Activated CD4-positive, alpha-beta T cell treated with anti-CD3 and anti-CD28 coated beads, Interleukin-2, amount 10 ng/mL, durations not matched to agents 7 days and 5 days (primary cell): ENCODE measurements at places on chromosomes 2 and 18.
A peak's percentile ranks its signal among the peaks of the same experiment; 100 is the strongest.

DNA sequence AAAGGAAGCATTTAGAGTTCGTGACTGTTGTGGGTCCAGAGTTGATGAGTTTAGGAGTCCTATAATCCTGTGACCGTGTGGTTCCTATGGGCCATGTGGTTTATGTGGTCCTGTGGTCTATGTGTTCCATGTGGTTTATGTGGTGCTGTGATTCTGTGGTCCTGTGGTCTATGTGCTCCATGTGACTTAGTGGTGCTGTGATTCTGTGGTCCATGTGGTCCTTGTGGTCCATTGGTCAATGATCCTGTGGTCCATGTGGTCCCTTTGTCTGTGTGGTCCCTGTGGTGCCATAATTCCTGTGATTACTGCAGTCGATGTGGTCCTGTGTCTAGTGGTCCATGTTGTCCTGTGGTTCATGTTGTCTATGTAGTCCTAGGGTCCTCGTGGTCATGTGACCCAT is 167.3 kb downstream of the TMEM18 start:
- no peak for DNase-seq

DNA sequence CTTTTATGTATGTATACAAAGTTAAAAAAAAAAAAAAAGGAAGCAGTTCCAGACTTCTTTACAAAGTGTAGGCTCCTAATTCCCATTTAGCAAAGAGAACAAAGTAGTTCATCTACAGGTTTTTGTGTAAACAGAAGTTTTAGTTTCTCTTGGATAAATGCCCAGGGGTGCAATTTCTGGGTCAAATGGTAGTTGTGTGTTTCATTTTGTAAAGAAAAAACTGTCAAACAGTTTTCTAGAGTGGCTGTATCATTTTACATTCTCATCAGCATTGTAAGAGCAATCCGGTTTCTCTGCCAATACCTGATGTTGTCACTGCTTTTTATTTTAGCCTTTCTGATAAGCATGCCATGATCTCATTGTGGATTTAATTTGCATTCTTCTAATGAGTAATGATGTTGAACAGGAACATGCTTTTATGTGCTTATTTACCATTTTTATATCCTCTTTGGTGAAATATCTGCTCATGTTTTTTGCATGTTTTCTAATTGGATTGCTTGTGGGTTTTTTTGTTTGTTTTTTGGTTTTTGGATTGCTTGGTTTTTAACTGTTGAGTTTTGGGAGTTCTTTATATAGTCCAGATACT is 16.6 kb upstream of the PSME4 start:
- DNase-seq: no peak

- no peak for DNase-seq
These were observed 76.6 kb downstream of the NEB start for GRCh38 chr2:151657667-151658076.

GRCh38 chr2:26675651-26676255 is 16.8 kb upstream of the KCNK3 start:
- no peak for DNase-seq

- DNase-seq: no peak
These were observed 4.5 kb upstream of the RND3 start for GRCh38 chr2:150491943-150492342.

GRCh38 chr2:126828491-126828890 is 70.2 kb upstream of the TEX51 start:
- no peak for DNase-seq

- no peak for DNase-seq
These were observed 1328.6 kb upstream of the SLC39A10 start for GRCh38 chr2:194328456-194328855.

GRCh38 chr2:233453916-233454315 is 99.6 kb downstream of the DGKD start:
- DNase-seq: no peak

GRCh38 chr18:5729983-5730699 is 165.2 kb downstream of the TMEM200C start:
- no peak for DNase-seq

GRCh38 chr2:177758591-177759371 is 313.8 kb downstream of the PDE11A start:
- DNase-seq: no peak

DNA sequence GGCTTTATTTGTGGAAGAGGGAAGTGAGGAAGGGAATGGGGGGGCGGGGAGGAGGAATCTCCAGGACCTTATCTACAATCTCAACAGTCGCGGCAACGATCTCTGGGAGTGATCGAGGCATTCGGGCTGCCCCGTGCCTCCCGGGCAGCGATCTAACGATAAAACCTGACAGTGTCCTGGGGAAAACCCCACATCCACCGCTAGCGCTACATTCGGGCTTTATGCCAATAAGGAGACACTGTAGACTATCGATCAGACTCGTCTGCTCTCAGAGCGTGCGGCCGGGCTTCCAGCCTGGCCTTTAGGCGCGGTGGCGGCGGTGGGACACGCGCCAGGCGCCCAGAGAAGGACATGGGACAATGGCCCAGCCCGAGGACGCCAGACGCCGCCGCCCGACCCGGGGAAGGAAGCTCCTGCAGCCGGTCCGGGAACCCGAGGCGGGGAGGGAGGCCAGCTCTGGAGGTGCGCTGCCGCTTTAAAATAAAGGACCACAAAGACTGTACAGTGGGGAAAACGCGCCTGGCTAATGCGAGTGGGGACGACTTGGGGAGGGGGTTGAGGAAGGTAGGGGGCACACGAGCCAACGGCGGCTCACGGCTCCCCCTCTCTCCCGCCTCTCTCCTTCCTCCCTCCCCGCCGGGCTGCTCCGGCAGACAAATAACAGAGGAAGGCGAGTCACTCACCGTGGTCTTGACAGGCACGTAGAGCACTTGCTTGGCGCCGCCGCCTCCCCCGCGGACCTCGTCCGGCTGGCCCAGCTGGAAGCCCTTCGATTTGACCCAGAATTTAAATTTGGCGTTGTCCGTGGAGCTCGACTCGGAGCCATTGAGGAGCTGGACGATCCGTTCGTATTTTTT is 2.2 kb downstream of the NOL4 start:
- DNase-seq: no peak

DNA sequence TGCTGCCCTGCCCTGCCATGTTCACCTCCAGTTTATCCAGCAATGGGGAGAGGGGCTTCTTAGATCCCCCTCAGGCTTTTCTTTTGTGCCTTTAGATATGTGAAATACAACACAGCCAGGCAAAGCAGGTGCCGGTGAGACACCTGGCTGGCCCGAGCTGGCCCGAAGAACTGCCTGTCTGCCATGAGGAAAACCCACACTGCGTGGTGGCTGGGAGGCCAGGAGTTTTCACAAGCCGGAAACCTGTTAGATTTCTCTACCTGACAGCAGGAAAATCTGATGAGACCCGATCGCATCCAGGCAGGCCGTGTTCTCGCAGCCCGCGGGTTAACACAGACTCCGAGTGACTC is 5.7 kb upstream of the GAL3ST2 start:
- DNase-seq: no peak

DNA sequence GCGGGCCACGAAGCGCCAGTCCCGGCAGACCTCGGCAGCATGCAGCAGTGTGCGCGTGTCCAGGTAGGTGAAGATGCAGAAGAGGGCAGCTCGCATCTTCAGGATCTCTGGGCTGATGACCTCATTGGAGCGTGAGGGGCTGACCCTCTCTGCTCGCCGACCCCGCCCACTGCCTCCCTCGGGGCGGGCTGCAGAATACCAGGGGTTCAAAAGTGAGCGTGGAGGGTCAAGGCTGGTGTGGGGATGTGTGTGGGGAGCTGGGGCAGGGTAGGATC is 20.0 kb downstream of the FBXO41 start:
- DNase-seq: no peak

- no peak for DNase-seq
These were observed 71.2 kb downstream of the MYO1B start for GRCh38 chr2:191316246-191316994.

- no peak for DNase-seq
These were observed 19.8 kb downstream of the CCT7 start for GRCh38 chr2:73253901-73254300.

DNA sequence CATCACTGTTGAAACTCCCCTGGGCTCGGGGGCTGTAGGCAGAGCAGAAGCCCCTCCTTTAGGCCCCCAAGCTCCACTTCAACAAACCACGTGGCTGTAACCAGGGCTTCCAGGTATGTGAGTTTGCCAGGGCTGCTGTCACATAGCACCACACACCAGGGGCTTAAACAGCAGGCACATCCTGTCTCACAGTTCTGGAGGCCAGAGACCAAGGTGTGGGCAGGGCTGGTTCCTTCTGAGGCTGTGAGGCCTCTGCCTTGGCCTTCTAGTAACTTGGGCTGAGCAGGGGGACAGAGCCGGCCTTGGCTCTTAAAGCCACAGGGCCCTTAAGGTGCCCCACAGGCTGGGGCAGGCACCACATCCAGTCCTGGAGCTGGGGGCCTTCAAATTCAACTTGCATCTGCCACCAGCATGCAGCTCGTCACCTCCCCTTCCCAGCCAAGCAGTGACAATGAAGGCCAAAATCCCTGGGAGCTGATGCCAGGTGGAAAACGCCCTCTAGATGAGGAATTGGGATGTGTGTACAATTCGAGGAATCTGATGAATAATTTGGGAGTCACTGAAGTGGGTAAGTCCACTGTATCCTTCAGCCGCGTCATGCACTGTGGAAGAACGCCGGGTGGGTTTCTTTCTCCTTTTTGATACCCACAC is 104.2 kb upstream of the ODC1 start:
- no peak for DNase-seq

- no peak for DNase-seq
These were observed 123.8 kb downstream of the NCKAP5 start for GRCh38 chr2:133444465-133444864.

DNA sequence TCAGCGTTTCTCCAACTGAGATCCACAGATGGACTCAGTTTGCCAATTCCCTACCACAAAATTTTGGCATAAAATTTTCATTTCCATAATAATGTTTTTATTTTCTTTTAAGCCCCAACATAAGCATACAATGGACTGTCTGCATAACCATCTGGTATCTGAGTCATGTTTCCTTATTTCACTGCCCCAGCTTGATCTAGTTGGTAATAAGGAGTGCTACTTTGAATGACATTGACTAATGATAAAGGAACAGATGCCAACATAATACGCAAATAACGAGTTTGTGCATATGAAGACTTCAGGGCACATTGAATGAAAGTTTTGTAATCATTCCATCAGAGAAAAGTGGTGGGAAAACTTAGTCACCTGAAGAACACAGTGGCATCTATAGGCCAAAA is 8.8 kb upstream of the MBD2 start:
- no peak for DNase-seq

- no peak for DNase-seq
These were observed 88.6 kb upstream of the ACAA2 start for GRCh38 chr18:49901862-49902340.

- DNase-seq: no peak
These were observed 717.2 kb downstream of the TRIB2 start for GRCh38 chr2:13433954-13434353.

- DNase-seq: no peak
These were observed 36.8 kb upstream of the RIOK3 start for GRCh38 chr18:23416298-23416697.

DNA sequence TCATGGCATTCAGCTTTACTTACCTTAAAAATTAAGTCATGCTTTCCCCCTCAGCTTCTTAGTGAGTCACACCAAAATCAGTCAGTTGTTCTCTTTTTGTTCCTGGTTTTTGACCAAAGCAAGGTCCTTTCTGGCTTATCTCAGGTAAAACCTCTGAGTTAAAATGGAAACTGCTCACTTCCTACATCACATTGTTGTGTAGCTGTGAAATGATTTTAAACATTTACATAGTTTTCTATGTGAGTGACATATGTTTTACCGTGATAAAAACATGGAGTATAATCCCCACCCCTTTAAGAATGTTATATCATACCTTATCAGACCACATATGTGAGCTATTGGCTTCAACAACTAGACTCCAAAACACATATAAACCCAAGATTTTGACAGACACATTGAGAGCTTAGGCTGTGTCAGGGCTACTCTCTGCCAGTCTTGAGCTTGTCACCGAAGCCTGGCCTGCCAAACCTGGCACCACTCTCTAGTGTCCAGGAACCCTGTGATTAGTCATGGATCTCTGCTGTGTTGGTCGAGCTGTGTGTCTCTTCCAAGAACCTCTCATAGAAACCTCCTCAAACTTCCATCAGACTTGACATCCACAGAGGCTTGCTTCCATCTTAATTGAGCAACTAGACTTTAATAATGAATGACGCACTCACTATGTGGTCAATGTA is 294.5 kb upstream of the FBXO11 start:
- no peak for DNase-seq

DNA sequence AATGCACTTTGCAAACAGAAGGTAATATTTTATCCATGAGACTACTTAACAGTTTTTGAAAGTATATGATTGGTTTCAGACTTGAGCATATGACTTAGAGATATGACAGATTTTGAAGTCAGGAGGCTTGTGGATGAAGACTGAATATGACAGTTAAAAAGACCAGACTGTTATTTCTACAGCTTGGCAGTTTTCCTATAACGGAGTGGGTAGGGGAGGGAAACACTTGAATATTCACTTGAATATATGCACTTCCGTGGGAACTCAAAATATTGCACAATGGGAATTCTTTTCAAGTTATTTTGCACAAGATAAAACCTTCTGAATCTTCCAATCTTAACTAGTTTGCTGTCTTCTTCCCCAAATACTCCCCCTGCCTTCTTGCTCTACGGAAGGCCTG is 64.6 kb upstream of the ACKR3 start:
- DNase-seq: no peak

DNA sequence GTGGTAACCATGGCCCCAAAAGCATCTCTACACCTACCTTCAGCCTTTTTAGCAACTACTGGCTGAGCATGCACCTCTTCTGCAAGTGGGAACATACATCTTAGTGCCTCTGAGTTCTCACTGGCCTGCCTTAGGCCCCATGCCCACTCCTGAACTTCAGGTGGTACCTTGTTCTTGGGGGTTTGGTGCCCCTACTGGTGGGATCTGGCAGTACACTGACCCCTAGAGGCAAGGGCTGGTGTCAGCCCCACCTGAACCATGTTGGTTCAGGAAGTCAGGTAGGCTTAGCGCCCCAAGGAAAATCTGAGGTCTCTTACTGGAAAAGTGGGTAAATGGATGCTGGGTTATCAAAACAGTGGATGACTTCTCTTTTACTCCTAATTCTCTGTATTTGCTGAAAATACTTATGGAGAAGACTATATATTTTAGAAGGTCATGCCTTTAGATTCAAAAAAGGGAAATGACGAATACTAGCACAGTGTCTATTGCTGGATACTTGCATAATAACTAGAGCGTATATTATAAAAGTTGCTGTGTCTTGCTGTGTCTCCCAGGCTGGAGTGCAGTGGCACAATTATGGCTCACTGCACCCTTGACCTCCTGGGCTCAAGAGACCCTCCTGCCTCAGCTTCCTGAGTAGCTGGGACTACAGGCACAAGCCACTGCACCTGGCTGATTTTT is 84.6 kb downstream of the RAB31 start:
- DNase-seq: peak; percentile 25

- no peak for DNase-seq
These were observed 372.9 kb upstream of the HS6ST1 start for GRCh38 chr2:128691526-128691925.

GRCh38 chr2:207883002-207883780 is 113.5 kb upstream of the FZD5 start:
- no peak for DNase-seq

- DNase-seq: no peak
These were observed 10.8 kb downstream of the SPR start for GRCh38 chr2:72897785-72898584.
